ENCODE measurements at places on chromosomes 7 and 10.

GRCh38 chr10:112448888-112449287, 1.9 kb downstream of the VTI1A start:
- H3K27me3 ChIP-seq, result no peaks in the 10 kb centered on the region
- peaks cover 12% of the 10 kb centered on the region for H3K36me3 ChIP-seq
- H3K4me1 ChIP-seq, result peaks cover 36% of the 10 kb centered on the region

GRCh38 chr10:70504521-70505358, 26.2 kb downstream of the PALD1 start:
- no peaks in the 10 kb centered on the region for H3K4me1 ChIP-seq
- no peak overlapping the region for H3K4me3 ChIP-seq
- no peaks in the 10 kb centered on the region for H3K27me3 ChIP-seq
- H3K27ac ChIP-seq, result no peak overlapping the region

DNA sequence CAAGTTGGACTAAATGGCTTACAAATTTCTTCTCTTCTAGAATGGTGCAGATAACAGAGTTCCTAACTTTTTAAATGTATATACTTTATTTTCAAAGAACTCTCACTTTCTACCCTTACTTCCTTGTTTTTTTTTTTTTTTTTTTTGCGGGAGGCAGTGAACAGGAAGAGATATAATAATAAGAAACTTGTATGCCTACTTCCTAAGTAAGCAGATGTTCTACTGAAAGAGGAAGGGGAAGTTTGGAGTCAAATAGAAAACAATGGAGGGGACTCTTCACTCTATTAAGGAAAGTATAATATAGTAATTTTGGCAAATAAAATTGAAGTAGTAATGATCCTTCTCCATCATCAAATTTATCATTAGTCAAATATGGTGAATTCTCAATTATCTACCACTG, 754.0 kb downstream of the KCNMA1 start:
- no peak for DNase-seq
- H3K36me3 ChIP-seq, result no peaks in the 10 kb centered on the region
- peaks cover 2% of the 10 kb centered on the region for H3K27me3 ChIP-seq
- H3K4me3 ChIP-seq, result no peak overlapping the region

DNA sequence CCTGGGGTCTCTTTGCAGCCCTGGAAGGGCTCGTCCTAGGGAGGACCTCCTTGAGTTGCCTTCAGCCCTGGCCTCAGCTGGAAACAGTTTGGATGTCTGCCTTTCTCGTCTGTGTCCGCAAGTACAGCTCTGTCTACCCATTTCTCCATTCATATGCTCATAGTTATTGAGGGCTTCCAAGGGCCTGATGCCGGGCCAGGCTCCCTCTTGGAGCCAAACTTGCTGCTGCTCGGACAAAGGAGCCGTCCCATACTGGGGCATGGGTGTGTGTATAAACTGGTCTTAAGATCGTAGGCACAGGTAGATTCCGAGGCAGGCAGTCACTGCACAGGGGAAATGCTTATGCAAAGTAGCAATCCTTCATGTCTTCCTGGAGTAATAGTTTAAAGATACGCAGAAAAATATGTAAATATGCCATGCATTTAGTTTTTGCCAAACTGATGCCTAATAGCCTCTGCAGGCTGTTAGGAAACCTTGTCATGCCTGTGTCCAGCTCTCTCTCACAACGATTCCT, 117.0 kb upstream of the BTBD16 start:
- no peaks in the 10 kb centered on the region for H3K36me3 ChIP-seq
- no peak overlapping the region for H3K4me3 ChIP-seq
- no peaks in the 10 kb centered on the region for H3K4me1 ChIP-seq
- H3K27me3 ChIP-seq, result peaks cover 7% of the 10 kb centered on the region

GRCh38 chr7:123499211-123499970, 35.0 kb downstream of the IQUB start:
- no peak overlapping the region for H3K27ac ChIP-seq
- no peaks in the 10 kb centered on the region for H3K27me3 ChIP-seq
- H3K4me3 ChIP-seq, result no peak overlapping the region
- H3K36me3 ChIP-seq, result no peaks in the 10 kb centered on the region

DNA sequence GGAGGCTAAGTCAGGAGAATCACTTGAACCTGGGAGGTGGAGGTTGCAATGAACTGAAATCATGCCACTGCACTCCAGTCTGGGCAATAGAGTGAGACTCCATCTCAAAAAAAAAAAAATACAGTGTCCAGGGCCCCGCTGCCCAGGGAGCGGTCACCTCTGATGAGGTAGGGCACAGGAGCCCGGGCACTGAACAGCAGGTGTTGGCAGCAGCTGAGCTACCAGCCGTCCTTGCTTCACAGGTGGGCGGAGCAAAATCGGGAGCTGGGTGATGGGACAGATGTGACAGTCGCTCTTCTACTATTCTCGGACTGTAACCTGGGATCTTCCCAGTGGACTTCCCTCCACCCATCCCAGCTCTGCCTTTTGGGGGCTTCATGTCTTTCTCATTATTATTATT, 49.4 kb downstream of the GTF2IRD1 start:
- DNase-seq, result no peak
- H3K27me3 ChIP-seq, result no peaks in the 10 kb centered on the region
- H3K36me3 ChIP-seq, result no peaks in the 10 kb centered on the region

- no peaks in the 10 kb centered on the region for H3K4me1 ChIP-seq
- H3K27me3 ChIP-seq, result peaks cover 7% of the 10 kb centered on the region
- no peak for DNase-seq
Measured at GRCh38 chr10:31171402-31172083, 139.9 kb upstream of the ZNF438 start.

GRCh38 chr10:53093878-53094277, 321.3 kb upstream of the MBL2 start:
- H3K36me3 ChIP-seq, result no peaks in the 10 kb centered on the region
- no peak overlapping the region for H3K27ac ChIP-seq
- H3K4me3 ChIP-seq, result no peak overlapping the region
- DNase-seq, result no peak

DNA sequence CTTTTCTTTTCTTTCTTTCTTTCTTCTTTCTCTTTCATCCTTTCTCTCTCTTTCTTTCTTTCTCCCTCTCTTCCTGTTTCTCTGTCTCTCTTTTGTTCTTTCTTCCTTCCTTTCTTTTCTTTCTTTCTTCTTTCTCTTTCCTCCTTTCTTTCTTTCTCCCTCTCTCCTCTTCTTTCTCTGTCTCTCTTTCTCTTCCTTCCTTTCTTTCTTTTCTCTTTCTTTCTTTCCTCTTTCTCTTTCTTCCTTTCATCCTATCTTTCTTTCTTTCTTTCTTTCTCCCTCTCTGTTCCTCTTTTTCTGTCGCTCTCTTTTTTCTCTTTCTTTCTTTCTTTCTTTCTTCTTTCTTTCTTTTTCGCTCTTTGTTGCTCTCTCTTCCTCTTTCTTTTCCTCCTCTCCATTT, 1149.2 kb upstream of the AUTS2 start:
- no peak for DNase-seq
- no peak overlapping the region for H3K4me3 ChIP-seq
- H3K27me3 ChIP-seq, result no peaks in the 10 kb centered on the region
- H3K27ac ChIP-seq, result no peak overlapping the region
- H3K36me3 ChIP-seq, result no peaks in the 10 kb centered on the region
- H3K4me1 ChIP-seq, result no peaks in the 10 kb centered on the region

GRCh38 chr10:82922755-82923154, 1047.8 kb downstream of the NRG3 start:
- no peak overlapping the region for H3K4me3 ChIP-seq
- no peak for DNase-seq
- no peaks in the 10 kb centered on the region for H3K27me3 ChIP-seq
- no peaks in the 10 kb centered on the region for H3K4me1 ChIP-seq

DNA sequence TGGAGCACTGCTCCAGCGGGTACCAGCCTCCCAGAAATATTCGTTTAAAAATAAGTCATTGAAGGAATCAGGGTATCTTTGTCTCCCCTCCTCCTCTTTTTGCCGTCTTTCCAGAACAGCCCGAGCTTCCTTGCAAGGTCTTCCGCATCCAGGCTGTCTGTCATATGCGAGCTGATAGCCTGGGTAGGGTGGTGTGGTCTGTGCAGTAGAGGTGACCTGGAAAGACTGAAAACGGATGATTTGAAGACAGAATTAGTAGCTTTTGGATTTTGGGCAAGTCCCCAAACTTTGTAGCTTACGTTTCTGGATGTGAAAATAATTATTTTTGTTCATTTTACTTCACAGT, 480 bp downstream of the VPS50 start:
- H3K4me1 ChIP-seq, result peaks cover 18% of the 10 kb centered on the region
- peak overlapping the region; percentile 93 for H3K27ac ChIP-seq
- no peak for DNase-seq
- no peaks in the 10 kb centered on the region for H3K36me3 ChIP-seq
- H3K4me3 ChIP-seq, result peak overlapping the region; percentile 98

DNA sequence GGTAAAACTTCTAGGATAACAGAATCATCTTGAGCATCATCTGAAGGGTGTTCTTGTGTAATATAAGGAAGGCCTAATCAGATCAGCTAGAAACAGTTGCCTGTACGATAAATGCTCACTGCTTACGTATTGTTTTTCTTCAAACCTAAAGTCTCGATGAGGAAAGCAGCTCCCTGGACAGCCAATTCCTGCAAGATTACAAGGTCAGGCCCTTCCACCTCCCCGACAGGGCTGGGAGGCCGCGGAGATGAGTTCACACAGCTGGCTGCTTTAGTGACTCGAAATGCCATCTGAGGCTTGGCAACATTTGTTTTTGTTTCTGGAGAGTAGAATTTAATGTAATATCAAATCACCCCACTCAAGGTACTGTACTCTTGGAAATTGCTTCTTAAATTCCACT, 95.1 kb upstream of the PFKP start:
- DNase-seq, result no peak
- H3K36me3 ChIP-seq, result no peaks in the 10 kb centered on the region
- H3K27me3 ChIP-seq, result no peaks in the 10 kb centered on the region
- no peak overlapping the region for H3K4me3 ChIP-seq

- no peaks in the 10 kb centered on the region for H3K36me3 ChIP-seq
- H3K4me1 ChIP-seq, result peaks cover 17% of the 10 kb centered on the region
- no peak overlapping the region for H3K27ac ChIP-seq
- no peak overlapping the region for H3K4me3 ChIP-seq
- no peak for DNase-seq
Measured at GRCh38 chr10:69413221-69413865, 3.4 kb downstream of the TACR2 start.

DNA sequence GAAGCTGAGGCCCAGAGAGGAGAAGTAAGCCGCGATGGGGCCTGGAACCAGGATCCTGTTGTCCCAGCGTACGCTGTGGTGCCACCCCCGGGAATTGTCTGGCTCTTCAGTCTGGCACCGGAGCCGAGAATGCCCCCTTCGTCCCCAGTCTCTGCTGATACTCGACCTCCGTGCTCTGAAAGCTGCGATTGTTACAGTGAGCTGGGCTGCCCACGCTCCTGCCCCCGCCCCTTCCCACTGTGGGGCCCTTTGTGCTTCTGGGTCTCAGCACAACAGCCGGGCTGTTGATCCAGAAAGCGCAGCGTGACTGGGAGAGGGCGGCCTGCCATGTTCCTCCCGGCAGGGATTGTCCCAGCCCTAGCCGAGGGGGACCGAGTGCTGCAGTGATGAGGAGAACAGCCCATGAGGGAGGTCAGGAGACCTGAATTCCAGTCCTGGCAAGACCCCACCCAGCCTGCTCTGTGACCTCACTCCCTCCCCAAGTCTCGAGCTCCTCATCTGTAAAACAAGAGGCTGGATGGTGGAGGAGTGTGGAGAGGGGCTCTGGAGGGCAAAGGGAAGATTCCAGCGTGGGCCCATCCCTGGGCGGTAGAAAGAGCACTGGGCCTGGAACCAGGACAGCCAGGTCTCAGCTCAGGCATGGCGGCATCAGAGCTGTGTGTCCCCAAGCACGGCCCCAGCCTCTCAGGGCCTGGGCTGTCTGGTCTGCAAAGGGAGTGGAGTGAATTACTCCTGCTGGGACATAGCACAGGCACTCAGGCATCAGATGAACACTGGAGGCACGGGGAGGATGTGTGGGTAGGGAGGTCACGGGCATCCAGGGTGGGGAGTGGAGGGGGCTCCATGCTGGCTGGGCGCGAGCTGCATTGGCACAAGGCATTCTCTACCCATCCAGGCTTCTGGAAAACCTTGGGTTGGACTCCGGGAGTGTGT, 43.6 kb downstream of the TSPAN15 start:
- DNase-seq, result no peak
- H3K27me3 ChIP-seq, result no peaks in the 10 kb centered on the region
- no peaks in the 10 kb centered on the region for H3K4me1 ChIP-seq
- no peak overlapping the region for H3K27ac ChIP-seq
- H3K4me3 ChIP-seq, result no peak overlapping the region
- no peaks in the 10 kb centered on the region for H3K36me3 ChIP-seq

- H3K4me3 ChIP-seq, result peak overlapping the region; percentile 26
- no peaks in the 10 kb centered on the region for H3K36me3 ChIP-seq
- H3K27me3 ChIP-seq, result peaks cover 86% of the 10 kb centered on the region
- DNase-seq, result no peak
- H3K4me1 ChIP-seq, result peaks cover 53% of the 10 kb centered on the region
Measured at GRCh38 chr7:101172005-101172853, 6.9 kb upstream of the VGF start.
